ENCODE measurements at places on chromosomes 7 and 10.

DNA sequence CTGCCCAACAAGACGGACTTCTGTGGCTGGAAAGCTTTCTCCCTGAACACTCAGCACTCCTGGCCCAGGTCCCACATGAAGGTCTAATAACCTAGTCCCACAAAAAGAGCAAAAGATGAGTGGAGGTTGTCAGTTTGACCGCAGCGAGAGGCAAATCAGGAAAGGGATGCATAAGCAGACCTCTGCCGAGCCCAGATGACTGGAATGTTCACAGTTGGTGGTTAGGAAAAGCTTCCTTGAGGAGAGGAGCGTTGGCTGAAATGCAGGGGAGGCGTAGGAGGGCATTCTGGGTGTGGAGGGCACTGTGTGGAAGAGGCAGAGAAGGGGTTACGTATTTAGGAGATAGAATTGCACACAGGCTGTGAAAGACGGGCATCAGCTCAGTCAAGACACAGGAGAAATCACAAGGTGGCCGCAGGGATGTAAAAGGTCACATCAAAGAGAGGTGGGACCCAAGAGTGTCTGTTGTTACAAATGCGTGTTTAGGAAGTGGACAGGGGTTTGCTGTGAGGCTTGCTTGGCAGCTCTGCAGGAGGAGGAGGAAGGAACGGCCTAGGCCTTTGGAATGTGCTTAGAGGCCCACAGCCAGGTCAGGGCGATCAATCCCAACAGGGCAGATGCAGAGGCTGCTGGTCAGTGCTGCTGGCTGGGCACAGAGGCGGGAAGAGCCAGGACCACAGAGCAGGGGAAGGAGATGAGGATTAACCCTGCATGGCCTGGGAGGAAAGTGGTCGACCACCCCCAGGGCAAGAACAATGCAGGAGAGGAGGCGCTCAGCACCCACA is 133.5 kb downstream of the VIPR2 start:
- no peak for DNase-seq

DNA sequence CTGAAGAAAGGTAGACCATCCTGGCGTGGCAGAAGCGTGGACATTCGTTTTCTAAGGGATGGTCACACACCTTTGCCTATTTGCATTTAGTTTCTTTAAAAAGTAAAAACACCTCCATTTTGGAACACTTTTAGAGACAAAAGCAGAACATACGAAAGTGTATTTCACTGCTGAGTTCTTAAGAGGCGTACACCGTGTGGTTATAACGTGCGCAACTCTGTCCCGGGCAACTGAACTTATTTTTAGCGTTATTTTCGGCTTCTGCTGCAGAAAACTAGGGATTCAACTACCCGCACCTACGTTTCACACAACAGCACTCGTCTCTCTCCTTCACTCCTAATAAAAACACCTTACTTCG is 557 bp upstream of the LSM8 start:
- DNase-seq, result no peak

DNA sequence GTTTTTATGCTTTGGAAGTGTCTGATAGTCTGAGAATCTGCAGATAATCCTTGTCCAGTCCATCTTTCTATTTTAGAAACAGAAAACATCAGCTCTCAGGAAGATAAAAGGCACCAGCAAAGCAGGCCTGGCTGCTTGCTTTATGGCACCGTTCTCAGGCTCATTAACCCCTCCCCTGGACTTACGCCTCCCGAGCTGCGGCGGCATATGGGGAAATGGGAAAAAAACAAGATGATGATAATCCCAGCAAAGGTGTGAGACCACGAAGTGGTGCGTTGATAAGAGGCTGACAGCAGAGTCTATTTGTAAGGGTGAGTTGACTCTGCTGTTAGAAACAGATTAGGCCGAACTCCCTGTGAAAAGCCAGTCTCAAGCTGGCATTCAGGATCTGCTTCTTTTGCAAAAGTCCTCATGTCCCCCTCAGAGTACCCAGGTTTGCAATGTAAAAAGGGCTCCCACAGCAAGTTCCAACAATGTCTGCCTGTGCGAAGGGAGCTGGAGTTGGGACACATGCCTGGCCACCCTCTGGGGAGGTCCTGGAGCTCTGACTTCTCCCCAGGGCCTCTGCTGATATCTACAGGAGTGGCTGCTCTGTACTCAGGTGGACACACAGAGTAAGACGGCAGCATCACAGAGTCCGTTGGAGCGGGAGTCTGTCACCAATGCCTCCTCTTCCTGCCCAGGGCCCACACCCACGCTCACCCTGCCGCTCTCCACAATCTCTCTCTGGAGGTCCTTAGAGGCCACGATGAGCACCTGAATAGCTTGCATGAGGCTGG is 54.3 kb downstream of the SPDYE5 start:
- DNase-seq, result no peak

DNA sequence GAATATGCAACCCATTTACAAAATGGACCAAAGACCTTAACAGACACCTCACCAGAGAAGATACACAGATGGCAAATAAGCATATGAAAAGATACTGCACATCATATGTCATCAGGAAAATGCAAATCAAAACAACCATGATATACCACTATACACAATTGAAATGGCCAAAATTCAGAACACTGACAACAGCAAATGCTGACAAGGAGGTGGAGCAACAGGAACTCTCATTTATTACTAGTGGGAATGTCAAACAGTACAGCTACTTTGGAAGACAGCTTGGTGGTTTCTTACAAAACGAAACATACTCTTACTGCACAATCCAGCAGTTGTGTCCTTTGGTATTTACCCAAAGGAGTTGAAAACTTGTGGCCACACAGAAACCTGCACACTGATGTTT is 50.0 kb upstream of the PCGF5 start:
- DNase-seq, result no peak

GRCh38 chr7:111789048-111789320 is 226.7 kb upstream of the IMMP2L start:
- DNase-seq, result no peak

DNA sequence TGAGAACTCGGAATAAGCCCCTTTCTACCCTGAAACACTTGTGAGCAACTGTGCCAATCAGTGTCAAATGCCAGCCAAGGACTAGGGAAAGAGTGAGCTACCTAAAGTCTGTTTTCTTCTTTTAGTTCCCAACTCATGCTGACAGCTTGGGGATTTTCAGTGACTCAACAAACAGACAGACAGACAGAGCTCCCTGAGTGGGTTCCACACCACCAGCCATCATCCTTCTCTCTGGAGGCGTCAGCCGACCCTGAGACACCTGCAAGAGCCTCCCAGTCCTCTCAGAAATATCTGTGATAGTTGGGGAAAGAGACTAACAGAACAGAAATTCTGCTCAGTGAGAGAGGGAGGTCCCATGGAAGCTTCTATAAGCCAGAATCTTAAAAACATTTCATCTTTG is 49.5 kb downstream of the GATA3 start:
- DNase-seq, result no peak

- no peak for DNase-seq
These were observed 170.8 kb upstream of the TCF7L2 start for GRCh38 chr10:112779025-112779770.

DNA sequence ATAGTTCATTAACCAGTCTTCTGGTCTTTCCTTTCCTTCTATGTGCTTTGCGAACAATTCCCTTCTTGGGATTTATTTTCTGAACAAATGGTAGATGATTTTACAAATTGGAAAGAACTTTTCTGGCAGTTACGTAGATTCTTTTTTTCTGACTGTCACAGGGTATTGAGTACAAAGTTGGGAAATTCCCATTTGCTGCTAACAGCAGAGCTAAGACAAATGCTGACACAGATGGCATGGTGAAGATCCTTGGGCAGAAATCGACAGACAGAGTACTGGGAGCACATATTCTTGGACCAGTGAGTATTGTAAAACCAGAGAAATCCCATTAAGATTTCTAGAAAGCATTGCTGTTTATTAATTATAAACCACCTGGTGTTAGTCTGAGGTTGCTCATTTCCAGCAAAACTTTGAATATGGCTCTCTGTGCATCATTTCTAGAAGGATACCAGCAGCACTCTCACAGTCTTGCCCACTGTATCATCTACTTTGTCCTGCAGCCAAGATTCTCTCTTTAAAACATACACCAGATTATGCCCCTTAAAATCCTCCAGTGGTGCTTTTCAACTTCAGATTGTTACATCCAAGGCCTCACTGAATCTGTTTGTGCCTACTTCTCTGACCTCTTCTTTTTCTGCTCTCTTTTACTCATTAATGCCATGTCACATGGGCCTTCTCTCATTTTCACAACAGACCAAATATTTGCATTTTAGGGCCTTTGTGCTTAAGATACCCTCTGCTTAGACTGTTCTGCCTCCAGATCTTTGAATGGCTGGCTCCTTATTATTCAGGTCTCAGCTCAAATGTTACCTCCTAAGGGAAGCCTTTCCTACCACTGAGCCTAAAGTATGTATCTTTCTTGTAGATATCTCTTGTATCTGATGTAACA is 27.0 kb downstream of the DLD start:
- DNase-seq, result no peak

GRCh38 chr10:132729810-132730572 is 56.0 kb downstream of the NKX6-2 start:
- DNase-seq, result no peak

DNA sequence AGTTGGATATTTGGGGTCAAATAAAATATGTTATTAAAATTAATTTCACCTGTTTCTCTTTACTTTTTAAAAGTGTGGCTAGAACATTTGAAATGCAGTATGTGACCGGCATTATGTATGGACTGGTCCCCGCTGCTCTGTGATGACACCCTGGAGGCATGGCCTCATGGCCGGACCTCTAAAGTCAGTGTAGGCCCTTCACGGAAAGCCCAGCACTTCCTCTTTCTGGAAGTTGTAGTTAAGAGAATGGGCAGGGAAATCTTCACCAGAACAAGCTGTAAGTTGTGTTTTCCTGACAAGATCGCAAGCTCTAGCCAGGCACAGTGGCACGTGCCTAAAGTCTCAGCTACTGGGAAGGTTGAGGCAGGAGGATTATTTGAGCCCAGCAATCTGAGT is 38.3 kb upstream of the SRGN start:
- DNase-seq, result no peak

- DNase-seq, result no peak
These were observed 92.7 kb upstream of the GDF10 start for GRCh38 chr10:47207281-47207615.

DNA sequence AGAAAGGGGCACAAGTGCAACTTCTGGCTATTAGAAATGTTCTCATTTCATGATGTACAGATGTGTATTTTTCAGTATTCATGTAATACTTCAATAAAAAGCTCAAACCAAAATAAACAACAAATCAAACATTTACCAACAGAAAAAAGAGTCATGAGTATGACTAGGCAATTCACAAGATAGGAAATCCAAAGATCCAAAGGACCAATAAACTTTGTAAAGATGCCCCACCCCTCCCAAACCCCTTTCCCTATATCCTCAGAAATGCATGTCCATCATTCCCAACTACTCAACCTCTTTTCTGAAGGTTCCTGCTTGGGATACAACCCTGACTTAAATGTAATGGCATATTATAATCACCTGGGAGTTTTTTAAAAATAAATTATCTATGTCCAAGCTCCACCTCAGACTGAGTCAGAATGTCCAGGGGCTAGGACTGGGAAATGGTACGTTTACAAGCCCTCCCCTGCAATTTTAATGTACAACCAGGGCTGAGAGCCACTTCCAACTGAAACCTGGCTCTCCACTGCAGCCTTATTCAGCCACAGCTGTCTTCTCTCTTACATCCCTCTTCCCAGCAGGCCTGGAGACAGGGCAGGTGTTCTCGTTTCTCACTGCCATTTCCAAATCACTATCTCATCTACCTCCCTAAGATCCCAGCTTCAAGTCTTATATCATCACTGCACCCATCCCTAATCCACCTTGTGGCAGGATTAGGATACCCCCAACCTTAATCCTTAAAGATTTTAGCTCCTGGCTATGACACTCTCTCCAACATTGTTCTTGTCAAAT is 36.5 kb downstream of the COA1 start:
- DNase-seq, result no peak

DNA sequence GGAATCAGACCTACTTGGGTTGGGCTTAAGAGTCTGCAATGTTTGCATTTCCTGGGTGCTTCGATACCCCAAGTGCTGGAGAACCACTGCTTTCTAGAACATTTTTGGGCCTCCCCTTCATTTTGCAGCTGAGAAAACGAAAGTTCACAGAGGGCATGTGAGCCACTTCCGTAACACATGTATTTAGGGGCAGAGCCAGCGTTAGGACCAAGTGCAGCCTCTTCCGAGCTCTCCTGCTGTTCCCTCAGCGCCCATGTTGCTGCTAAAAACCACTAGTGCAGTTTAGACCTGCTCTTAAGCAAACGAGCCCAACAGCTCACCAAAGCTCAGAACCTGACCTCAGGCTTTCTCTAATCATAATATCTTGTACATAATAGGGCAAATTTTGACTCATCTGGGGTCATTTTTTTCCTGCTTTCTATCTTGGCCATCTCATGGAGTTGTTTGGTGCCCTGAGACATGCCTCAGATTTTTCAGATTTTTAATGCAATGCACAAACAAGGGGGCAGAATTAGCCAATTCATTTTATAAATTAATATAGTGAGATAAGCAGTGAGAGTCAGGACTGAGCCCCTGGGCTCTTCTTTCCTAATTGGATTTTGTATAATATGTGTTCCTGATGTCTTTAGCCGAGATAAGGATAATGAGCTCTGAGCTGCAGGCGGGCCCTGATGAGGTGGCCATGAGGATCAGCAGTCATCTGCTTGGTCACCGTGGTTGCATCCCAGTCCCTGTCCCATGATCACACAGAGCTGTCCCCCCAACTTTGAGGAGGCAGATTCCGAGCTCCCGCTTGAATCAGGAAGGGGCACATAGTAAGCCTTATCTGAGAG is 12.9 kb downstream of the BAG3 start:
- no peak for DNase-seq

GRCh38 chr7:116337800-116338199 is 127.5 kb downstream of the TES start:
- no peak for DNase-seq

GRCh38 chr10:42975558-42976340 is 101.1 kb upstream of the RET start:
- no peak for DNase-seq

DNA sequence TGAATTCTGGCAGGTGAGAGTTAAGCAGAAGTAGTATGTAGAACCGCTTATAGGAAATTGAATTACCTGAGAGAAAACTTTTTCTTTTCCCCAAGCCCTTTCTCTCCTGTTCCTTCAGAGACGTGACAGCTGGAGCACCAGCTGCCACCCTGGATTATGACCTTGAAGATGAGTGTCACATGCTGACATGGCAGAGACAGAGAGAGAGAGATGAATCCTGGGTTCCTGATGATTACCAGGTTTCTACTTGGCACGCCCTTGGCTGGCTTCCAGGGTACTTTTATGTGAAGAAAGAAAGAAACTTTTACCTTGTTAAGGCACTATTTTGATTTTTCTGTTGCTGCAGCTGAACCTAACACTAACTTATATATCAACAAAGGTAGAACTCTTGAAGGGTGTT is 99.9 kb downstream of the GPR26 start:
- no peak for DNase-seq

GRCh38 chr7:154699417-154699816 is 303.5 kb downstream of the PAXIP1 start:
- DNase-seq, result no peak
